ENCODE measurements at places on chromosomes 7 and 10.

DNA sequence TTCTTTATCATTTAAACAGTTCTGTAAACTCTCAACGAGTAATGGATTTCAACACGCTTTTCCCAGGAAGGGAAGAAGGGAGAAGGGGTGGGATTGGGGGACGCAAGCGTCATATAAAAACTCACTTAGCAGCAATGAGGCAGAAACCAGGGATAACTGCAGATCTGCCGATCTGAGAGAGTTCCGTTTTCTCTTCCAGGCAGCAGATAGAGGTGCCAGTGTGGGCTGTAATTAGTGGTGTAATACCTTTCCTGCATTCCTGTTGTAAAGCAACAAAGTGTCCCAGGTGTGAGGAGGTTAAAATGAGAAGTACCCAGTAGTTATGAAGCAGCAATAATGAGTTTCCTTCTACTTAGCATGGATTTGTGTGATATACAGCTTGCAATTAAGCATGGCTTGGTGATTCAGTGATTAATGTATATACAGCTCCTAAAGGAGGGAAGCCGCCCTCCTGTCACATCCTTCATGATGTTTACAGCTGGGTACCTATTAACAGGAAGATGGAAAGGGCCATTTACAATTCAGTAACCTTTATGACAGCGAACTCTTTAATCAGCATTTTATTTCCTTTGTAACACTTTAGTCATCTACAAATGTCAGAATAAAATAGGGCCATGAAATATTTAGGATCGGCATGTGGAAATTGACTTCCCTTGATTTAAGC, 271.9 kb downstream of the LRMDA start:
- no peak for DNase-seq

DNA sequence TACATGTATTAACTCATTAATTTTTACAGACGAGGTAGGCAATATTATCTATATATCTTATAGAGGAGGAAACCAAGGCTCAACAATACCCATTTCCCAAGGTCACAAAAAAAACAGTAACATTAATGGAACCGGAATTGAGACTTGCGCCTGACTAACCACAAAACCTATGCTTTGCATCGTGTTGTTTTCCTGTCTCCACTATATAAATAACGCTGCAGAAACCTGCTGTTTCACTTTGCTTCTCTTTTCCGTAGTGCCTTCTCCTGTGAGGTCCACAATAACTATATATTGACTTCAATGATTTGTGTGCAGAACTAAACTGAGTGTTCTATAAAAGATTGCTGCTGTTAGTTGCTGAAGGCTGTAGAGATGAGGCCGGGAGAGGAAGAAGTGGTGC, 97.7 kb upstream of the RPA3 start:
- DNase-seq = peak; percentile 28

DNA sequence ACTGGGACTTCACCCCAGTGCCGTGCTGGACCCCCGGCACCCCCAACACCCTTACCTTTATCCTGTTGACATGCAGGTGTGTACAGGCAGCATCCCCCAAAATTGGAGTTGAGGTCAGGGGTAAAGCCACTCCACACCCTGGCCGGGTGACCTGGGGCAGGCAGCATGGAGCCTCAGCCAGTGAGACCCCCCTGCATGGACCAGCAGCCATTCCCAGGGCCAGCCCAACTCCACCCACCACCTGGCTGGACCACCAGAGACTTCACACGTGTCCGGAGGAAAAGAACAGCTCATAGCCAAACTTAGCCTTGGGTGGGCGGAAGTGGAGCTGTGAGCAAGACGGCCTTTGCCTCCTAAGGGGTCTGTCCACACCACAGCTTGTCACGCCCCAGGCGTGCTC, 413.0 kb upstream of the FOXK1 start:
- no peak for DNase-seq

- DNase-seq = no peak
Measured at GRCh38 chr10:100565206-100565985, 29.7 kb downstream of the HIF1AN start.

DNA sequence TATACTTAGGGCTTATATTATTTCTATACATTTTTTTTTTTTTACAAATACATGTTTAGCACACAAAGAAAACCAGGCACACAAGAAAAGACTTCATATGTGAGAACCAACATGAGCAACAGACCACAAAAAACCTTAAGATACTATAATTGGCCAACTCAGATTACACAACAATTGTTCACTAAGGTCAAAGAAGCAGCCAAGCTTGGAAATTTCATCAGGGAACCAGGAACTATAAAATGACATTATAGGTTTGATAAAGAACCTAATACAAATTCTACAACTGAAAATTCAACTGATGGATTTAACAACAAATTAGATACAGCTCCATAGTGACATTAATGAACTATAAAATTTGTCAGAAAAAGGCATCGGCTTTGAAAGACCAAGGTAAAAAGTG, 4.4 kb upstream of the LUC7L2 start:
- no peak for DNase-seq

GRCh38 chr7:47540053-47540386, 41.9 kb downstream of the TNS3 start:
- DNase-seq = no peak

GRCh38 chr10:132370426-132371340, 26.3 kb upstream of the PWWP2B start:
- DNase-seq = no peak

Measured in CD4-positive, alpha-beta T cell treated with Interleukin-2 at 100 ng/mL for 4 hours (primary cell).